Activated naive CD4-positive, alpha-beta T cell treated with anti-CD3 and anti-CD28 coated beads for 36 hours (primary cell): ENCODE measurements at places on chromosomes 7 and 10. TPM values are rescaled to one million over a fixed set of nuclear protein-coding genes. Genes with fewer than 3 reads are reported as not detected.

GRCh38 chr7:127901895-127902703 lies 129.1 kb downstream of the LRRC4 start:
- no peaks in the 10 kb centered on the region for H3K27me3 ChIP-seq
- peaks cover 15% of the 10 kb centered on the region for H3K36me3 ChIP-seq
- peaks cover 37% of the 10 kb centered on the region for H3K4me1 ChIP-seq
- no peak overlapping the region for H3K4me3 ChIP-seq
- no peak overlapping the region for H3K27ac ChIP-seq

GRCh38 chr10:88333248-88333630 lies 249.9 kb downstream of the RNLS start:
- no peaks in the 10 kb centered on the region for H3K27me3 ChIP-seq
- no peak overlapping the region for H3K4me3 ChIP-seq
- DNase-seq = no peak
- H3K4me1 ChIP-seq = peaks cover 8% of the 10 kb centered on the region
- H3K36me3 ChIP-seq = no peaks in the 10 kb centered on the region

DNA sequence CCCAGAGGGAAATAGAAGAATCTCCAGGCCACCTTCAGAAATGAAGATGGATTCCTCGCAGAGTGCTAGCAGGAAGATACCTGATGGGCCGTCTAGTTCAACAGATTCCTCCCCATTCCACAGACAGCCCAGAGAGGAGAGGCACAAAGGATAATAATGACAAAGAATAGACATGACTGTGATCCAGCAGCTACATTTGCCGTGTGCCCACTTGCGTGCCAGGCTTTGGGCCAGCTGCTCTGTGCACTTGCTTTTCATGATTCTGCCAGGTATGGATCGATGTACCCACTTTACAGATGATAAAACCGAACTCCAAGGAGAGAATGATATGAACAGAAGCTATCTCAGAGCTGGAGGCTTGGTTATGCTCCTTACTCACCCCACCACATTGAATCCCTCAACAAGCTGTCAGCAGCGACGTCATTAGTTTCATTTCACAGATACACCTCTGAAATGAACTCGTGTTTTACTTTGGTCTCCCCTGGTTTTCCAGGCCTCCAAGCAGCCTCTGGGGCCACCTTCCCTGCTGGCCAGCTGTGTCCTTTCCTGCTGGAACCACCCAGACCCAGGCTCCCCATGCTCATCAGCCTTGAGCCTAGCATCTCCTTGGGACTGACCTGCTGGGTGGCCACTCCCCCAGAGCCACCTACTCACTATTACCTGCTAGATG lies 11.9 kb upstream of the WDFY4 start:
- peaks cover 2% of the 10 kb centered on the region for H3K27me3 ChIP-seq
- no peak overlapping the region for H3K27ac ChIP-seq
- no peaks in the 10 kb centered on the region for H3K4me1 ChIP-seq
- no peaks in the 10 kb centered on the region for H3K36me3 ChIP-seq
- H3K4me3 ChIP-seq = no peak overlapping the region

GRCh38 chr7:36138209-36138608 lies 14.8 kb upstream of the EEPD1 start:
- no peaks in the 10 kb centered on the region for H3K4me1 ChIP-seq
- peaks cover 2% of the 10 kb centered on the region for H3K27me3 ChIP-seq
- no peak overlapping the region for H3K27ac ChIP-seq
- DNase-seq = no peak
- no peak overlapping the region for H3K4me3 ChIP-seq

- H3K4me1 ChIP-seq = no peaks in the 10 kb centered on the region
- H3K36me3 ChIP-seq = no peaks in the 10 kb centered on the region
- peaks cover 16% of the 10 kb centered on the region for H3K27me3 ChIP-seq
- peak; percentile 82 for DNase-seq
- no peak overlapping the region for H3K27ac ChIP-seq
- H3K4me3 ChIP-seq = no peak overlapping the region
Measured at GRCh38 chr10:77173615-77174461, 463.8 kb downstream of the KCNMA1 start.

GRCh38 chr10:79418274-79418673 lies 27.1 kb downstream of the ZCCHC24 start:
- H3K27ac ChIP-seq = no peak overlapping the region
- no peak for DNase-seq
- H3K4me3 ChIP-seq = no peak overlapping the region
- no peaks in the 10 kb centered on the region for H3K4me1 ChIP-seq

DNA sequence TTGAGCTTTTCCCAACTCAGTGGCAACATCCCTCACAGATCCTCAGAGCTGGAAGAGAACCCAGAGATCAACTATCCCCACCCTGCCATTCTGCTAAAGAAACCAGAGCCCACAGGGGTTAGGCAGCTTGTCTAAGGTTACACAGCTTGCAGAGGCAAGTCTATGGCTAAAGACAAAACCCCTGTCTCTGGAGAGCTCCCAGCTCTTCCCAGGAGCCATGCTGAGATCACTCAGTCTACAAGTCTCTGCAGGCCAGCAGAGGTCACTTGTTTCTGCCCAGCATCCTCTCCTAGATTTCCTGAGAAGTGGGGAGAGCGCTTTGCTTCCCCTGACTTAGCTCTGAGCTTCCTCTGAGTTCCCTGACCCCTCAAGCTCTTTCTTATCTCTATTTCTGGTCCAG lies 28.5 kb upstream of the LOXL4 start:
- H3K4me1 ChIP-seq = no peaks in the 10 kb centered on the region
- DNase-seq = no peak

AKR1D1 gene
- total RNA-seq = not detected

OGDHL gene
- total RNA-seq = 0.37 TPM

CPVL gene
- not detected for total RNA-seq

ASAH2B gene
- total RNA-seq = 4.6 TPM

RBP4 gene
- total RNA-seq = not detected
